ENCODE measurements at places on chromosomes 2 and 18.

DNA sequence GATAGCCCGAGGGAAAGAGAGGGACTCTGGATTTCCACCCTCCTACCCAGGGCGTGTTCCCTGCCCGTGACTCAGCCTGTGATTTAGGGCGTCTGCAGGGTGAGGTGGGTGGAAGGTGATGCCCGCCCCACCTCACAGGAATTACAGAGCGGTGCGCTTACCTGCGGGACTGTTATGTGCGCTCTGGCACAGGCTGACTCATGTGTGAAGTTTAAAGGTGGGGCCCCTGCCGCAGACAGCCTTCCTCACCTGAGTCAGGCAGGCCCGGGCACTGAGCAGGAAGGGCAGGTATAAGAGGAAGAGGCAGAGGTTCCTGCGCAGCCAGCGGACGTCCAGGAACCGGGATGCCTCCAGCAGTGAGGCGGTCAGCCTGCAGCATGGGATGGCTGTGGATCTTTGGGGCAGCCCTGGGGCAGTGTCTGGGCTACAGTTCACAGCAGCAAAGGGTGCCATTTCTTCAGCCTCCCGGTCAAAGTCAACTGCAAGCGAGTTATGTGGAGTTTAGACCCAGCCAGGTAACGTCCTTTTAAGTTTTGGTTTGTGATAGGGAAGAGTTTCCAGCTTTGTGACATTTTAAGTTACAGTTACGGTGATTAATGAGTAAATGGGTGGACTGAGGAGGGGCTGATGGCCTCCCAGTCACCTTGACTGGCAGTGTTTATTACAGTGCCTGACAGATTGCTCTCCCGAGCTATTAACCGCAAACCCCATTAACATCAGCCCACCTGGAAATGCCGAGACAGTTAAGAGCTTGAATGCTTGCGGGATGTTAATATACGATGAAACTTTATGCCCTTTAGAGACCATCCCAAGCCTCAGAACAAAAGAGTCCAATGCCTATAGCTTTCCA lies 141.6 kb upstream of the TTC39C start:
- peak; percentile 5 for DNase-seq

GRCh38 chr18:64714086-64714485 lies 565.2 kb upstream of the LINC00305 start:
- DNase-seq = no peak

- DNase-seq = no peak
Measured at GRCh38 chr2:1804865-1805264, 60.5 kb upstream of the PXDN start.

GRCh38 chr2:56121995-56122394 lies 61.8 kb upstream of the CCDC85A start:
- DNase-seq = no peak

DNA sequence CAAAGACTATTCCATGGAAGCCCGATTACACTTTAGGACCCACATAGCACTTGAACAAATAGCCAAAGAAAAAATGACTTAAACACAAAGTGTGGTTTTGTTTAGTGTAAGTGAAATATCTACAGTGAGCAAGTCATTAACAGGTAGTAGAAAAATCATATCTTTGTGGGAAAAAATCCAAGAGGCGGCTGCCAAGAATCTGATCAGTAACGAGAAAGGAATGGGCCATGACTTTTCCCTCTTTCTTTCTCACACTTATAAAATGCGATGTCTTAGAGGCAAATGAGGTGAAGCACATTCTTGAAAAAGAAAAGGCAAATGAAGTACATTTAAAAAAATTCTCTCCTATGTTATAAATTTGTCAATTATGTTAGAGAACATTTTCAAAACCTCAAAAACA lies 12.9 kb upstream of the GEMIN6 start:
- no peak for DNase-seq

GRCh38 chr18:43914018-43914417 lies 636.7 kb upstream of the SYT4 start:
- no peak for DNase-seq

- DNase-seq = no peak
Measured at GRCh38 chr2:214830794-214831346, 21.4 kb upstream of the BARD1 start.

DNA sequence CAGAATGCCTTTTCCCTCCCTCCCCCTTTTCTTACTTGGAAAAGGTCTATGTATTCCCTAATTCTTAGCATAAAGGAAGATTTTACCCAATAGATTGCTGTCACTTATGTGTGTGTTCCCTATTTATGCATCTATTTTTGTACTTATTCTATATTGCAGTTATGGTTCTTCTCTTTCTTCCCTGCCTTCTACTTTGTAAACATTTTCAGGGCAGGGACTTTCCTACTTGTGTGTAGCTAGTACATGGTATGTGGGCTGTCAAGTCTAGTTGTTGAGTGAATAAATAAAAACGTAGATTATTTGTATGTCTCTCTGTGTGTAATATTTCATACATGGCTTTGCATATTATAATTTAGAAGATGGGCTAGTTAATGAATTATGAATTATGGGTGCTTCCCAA lies 45.3 kb downstream of the PSMD14 start:
- DNase-seq = no peak

DNA sequence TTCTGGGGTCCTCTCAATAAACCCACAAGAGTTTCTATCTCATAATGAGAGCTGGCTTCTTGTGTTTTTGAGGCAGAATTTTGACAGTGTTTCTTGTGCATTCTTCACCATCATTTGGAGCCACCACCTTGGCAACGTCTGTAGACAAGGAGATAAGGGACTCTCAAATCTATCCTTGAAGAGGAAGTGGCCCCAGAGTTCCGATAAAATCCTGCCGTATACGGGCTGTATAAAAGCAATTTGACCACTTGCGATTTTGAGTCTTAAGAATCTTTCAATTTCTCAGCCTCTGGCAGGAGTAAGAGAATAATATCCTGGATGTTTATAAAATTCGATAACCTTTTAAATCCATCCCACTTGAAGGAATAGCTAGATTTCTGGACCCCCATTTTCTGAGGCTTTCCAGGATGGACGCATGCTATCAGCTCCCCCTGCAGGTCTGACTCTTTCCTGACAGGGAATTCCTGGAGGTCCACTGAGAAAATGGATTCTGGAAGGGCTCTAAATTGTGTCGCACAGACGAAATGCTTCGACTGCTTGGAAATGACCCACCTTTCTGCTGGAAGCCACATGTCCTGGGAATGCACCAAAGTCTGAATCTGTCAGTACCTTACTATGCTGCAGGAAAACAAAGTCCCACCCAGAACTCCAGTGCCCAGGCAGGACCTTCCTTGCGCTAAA lies 54.1 kb downstream of the E2F6 start:
- no peak for DNase-seq

- DNase-seq = no peak
Measured at GRCh38 chr18:66124394-66124793, 373.6 kb downstream of the CDH7 start.

DNA sequence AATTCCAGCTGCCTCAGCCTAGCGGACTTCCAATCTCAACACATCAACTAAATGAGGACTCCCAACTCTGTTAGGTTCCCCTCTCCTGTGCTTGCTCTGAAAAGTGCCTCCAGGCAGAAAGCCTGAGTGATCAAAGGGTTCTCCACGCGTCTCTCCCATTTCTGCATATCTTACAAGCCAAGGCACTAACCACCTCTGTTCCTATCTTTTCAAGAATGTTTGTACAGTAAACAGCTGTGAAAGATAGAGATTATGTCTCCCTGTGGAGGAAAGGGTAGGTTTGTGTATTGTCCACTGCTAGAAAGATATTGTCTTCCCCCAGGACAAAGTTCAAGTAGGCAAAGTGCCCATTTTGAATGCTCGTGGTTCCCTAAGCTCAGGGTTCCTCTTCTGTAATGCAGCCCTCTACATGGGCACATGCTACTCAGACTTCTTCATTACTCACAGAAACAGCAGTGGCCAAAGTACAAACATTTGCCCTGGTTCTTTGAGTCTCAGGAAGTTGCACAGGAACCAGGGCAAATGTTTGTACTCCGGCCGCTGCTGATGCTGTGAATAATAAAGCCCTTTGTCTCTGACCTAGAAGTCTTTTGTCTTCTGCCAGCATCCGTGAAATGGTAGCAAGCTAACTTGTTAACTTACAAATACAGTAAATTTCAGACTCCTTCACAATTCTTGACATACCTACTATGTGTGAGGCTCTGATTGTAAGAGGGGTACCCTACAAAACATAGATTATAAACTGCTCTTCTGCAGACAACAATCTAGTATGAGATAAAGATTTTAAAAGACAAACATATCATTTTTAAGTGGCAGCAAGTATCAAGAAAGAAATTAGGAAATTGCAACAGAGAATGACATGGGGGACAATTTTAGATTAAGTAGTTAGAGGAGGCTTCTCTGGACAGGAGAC lies 44.5 kb downstream of the PKDCC start:
- DNase-seq = no peak

- no peak for DNase-seq
Measured at GRCh38 chr18:1227025-1227424, 322.4 kb downstream of the ADCYAP1 start.
